HFFc6 (cell line): ENCODE measurements at places on chromosomes 12 and 14. TPM values are rescaled to one million over a fixed set of nuclear protein-coding genes. Genes with fewer than 3 reads are reported as not detected.

- DNase-seq, result no peak
- peaks cover 9% of the 10 kb centered on the region for H3K4me1 ChIP-seq
- H3K36me3 ChIP-seq, result peaks cover 5% of the 10 kb centered on the region
- H3K4me3 ChIP-seq, result no peak overlapping the region
Observed at GRCh38 chr12:49632401-49632800, 9.0 kb downstream of the PRPF40B start.

GRCh38 chr14:67232621-67233020 lies 8.6 kb upstream of the PALS1 start:
- no peak for DNase-seq
- no peak overlapping the region for H3K27ac ChIP-seq
- no peak overlapping the region for H3K4me3 ChIP-seq

GRCh38 chr12:69570545-69571399 lies 14.5 kb upstream of the CCT2 start:
- peak overlapping the region; percentile 85 for H3K27ac ChIP-seq
- H3K27me3 ChIP-seq, result no peaks in the 10 kb centered on the region; the same call in 1 of the 2 replicates
- no peak overlapping the region; the same call in 1 of the 2 replicates for H3K4me3 ChIP-seq
- peaks cover 30% of the 10 kb centered on the region for H3K36me3 ChIP-seq
- peaks cover 76% of the 10 kb centered on the region for H3K4me1 ChIP-seq

DNA sequence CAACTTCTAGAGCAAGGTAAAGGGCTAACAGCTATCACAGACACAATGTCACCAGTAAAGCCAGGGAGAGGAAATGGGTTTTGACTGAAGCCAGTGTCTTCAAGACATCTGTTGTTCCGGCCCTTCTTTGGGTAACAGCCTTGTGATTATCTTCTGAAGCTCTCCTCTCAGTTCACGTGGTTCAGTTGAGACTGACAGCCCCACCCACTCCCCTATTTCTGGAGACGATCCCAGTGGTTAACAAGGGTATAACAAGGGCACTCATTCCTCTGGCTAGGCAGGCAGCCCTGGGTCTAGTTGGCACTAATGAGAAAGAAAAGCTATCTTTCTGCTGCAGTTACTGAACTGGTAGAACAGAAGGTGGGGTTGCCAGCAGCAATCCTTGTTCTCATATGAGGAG lies 6.9 kb downstream of the GNPTAB start:
- H3K36me3 ChIP-seq, result no peaks in the 10 kb centered on the region
- no peak for DNase-seq
- H3K27me3 ChIP-seq, result no peaks in the 10 kb centered on the region; the same call in 1 of the 2 replicates
- H3K4me3 ChIP-seq, result no peak overlapping the region
- H3K4me1 ChIP-seq, result peaks cover 41% of the 10 kb centered on the region

DNA sequence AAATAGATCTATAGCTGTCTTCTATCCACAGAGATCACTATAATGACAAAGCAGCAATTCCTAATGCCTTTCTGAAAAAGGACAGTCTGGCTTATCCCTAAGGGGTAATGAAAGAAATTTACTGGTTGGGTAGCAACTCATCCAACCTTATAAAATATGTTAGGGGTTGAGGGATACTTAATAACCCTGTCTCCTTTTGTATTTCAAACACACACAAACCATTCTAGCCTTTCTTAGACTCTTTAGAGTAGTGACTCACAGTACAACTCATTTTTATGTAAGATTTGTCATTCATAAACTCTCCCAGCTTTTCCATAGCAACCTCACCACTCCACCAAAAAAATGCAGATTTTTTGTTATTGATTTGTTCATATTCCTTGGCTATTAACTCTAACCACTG lies 167.9 kb downstream of the FSCB start:
- H3K36me3 ChIP-seq, result no peaks in the 10 kb centered on the region
- H3K27me3 ChIP-seq, result no peaks in the 10 kb centered on the region
- no peak for DNase-seq
- no peak overlapping the region for H3K27ac ChIP-seq
- H3K4me1 ChIP-seq, result no peaks in the 10 kb centered on the region

DNA sequence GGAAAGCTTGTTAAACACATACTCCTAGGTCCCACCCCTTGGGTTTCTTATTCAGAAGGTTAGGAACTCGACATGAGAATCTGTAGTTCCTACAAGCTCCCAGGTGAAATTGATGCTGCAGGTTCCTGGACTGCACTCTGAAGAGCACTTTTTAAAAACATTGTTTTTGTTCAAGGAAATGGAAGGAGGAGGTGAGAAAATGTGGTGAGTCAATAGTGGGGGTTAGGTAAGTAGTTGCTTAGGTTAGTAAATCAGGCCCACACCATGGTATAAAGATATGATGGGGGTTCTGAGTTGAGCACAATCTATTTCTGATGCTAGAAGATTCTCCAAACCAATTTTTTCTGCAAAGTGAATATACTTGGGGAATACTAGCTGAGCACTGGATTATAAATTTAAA lies 450.3 kb downstream of the CCDC91 start:
- H3K27me3 ChIP-seq, result no peaks in the 10 kb centered on the region
- H3K36me3 ChIP-seq, result no peaks in the 10 kb centered on the region
- no peak overlapping the region for H3K4me3 ChIP-seq
- H3K27ac ChIP-seq, result no peak overlapping the region

DNA sequence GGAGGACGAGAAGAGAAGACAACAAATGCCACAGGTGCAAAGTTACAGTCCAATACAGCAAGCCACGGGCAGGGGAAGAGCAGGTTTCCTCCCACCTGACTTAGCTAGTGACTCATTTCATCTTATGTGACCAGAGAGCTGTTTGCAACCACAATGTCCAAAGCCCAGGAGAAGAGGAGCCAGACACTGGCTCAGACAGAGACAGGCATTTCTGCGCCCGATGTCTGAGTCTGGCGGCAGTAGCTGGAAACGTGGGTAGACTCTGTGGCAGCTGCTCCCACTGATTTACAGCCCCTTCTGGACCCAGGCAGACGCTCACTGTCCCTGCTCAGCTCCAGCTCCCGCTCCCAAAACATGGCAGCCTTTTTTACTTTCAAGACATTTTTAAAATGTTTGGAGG lies 60.0 kb downstream of the CHGA start:
- peaks cover 22% of the 10 kb centered on the region for H3K36me3 ChIP-seq
- no peak overlapping the region for H3K27ac ChIP-seq
- no peak overlapping the region for H3K4me3 ChIP-seq

DNA sequence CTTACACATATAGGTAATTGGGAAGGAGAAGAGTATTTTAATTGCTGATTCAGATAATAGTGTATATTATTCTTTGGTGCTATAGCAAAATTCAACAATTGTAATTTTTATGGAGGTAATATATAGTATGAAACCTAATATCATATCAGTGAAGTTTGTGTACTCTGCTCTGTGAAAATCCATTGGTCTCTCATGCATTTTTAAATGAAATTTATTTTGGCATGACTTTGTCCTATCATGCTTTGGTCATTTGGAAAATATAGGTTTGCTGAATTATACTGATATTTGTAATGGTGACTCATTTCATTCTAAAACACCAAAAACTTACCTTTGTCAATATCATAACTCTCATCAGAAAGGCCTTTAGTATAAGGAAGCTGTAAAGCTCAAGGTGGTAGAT lies 962.0 kb upstream of the NOVA1 start:
- no peak for DNase-seq
- no peak overlapping the region for H3K27ac ChIP-seq
- no peaks in the 10 kb centered on the region for H3K4me1 ChIP-seq
- H3K27me3 ChIP-seq, result no peaks in the 10 kb centered on the region

GRCh38 chr14:34012978-34013720 lies 62.3 kb upstream of the EGLN3 start:
- no peaks in the 10 kb centered on the region; the same call in 1 of the 2 replicates for H3K27me3 ChIP-seq
- H3K27ac ChIP-seq, result no peak overlapping the region
- DNase-seq, result no peak
- H3K36me3 ChIP-seq, result no peaks in the 10 kb centered on the region

GRCh38 chr12:102096855-102097254 lies 23.1 kb downstream of the NUP37 start:
- peaks cover 17% of the 10 kb centered on the region; the same call in 1 of the 2 replicates for H3K36me3 ChIP-seq
- no peaks in the 10 kb centered on the region for H3K27me3 ChIP-seq
- peaks cover 26% of the 10 kb centered on the region for H3K4me1 ChIP-seq

GRCh38 chr12:100919116-100919515 lies 124.5 kb downstream of the ANO4 start:
- H3K27ac ChIP-seq, result no peak overlapping the region
- no peak overlapping the region for H3K4me3 ChIP-seq
- no peaks in the 10 kb centered on the region for H3K4me1 ChIP-seq
- no peaks in the 10 kb centered on the region for H3K36me3 ChIP-seq

DNA sequence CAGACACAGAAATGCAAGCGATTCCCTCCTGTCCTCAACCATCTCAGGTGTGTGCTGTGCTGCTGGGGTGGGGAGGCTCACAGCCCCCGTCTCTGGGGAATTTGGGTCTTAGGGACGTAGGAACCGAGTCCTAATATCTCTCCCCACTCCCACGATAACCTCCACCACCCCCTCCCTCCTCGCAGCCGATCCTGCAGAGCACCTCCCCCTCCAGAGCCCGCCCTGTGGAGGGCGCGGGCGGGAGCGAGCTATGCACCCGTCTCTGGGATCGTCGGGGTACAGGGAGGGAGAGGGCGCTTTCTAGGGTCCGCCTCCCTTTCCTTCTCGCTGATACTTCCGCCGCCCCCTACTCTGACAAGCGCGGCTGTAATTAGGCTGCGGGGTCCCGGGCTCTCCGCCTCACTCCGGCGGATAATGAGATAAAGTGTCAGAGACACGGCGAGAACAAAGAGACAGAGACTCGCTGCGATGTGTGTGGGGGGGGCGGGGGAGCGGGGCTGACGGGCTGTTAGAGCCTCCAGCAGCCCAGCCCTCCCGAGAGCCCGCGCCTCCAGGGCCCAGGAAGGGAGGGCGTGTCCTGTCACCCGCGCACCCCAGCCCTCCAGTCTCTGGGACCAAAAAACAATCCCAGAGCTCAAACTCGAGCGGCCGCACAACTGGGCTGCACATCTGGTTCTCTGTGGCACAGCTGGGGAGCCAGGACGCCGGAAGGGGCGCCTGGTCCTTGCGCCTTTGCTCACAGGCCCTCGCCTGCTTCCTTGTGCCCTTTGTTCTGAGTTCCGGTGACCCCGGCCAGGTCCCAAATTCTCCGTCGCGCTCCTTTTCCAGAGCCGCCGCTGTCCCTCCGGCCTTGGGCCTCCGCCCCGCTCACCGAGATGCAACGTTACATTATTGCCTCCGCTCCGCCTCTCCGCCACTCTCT lies 8.7 kb downstream of the SHMT2 start:
- H3K36me3 ChIP-seq, result peaks cover 9% of the 10 kb centered on the region
- H3K27me3 ChIP-seq, result peaks cover 20% of the 10 kb centered on the region
- H3K4me3 ChIP-seq, result peak overlapping the region; percentile 95

The EPYC gene
- total RNA-seq, result not detected in 3 replicates

The FITM1 gene
- 0.21 TPM in 1 of 3 replicates, not detected in the others for total RNA-seq

The C1RL gene
- total RNA-seq, result 13.0 and 15.5 TPM in 2 replicates

The ALDH1L2 gene
- 41.2 to 53.9 TPM (median 48.6 TPM) in 3 replicates for total RNA-seq

The NELL2 gene
- not detected in 3 replicates for total RNA-seq

The SYCP3 gene
- total RNA-seq, result not detected in 3 replicates
